ENCODE measurements at places on chromosomes 3 and 15. TPM values are rescaled to one million over a fixed set of nuclear protein-coding genes. Genes with fewer than 3 reads are reported as not detected.

The LRRC49 gene
- 13.8 TPM for total RNA-seq

The LDHAL6B gene
- not detected for total RNA-seq

The RNU6-1 gene
- total RNA-seq, result not detected

The COMMD4 gene
- 45.7 TPM for total RNA-seq

The STAB1 gene
- total RNA-seq, result 58.4 TPM
